ENCODE measurements at places on chromosomes 4 and X. TPM values are rescaled to one million over a fixed set of nuclear protein-coding genes. Genes with fewer than 3 reads are reported as not detected.

The MMAA gene
- total RNA-seq = 1.9 TPM

The GAGE12E gene
- not detected for total RNA-seq

The PGAM4 gene
- 0.44 TPM for total RNA-seq

The FAM156A gene
- total RNA-seq = 20.6 TPM

The ARHGEF38 gene
- total RNA-seq = not detected

The CT47C1 gene
- not detected for total RNA-seq

The DCAF8L2 gene
- total RNA-seq = not detected

The XG gene
- not detected for total RNA-seq

The ASB12 gene
- total RNA-seq = not detected

The IL13RA2 gene
- 0.60 TPM for total RNA-seq

The CC2D2A gene
- 12.4 TPM for total RNA-seq

The CD38 gene
- total RNA-seq = 14.4 TPM

The MAGEA8 gene
- not detected for total RNA-seq

The NPY5R gene
- not detected for total RNA-seq

The PAGE2B gene
- not detected for total RNA-seq

The DCHS2 gene
- not detected for total RNA-seq

The RBM47 gene
- 36.7 TPM for total RNA-seq

The NAT8L gene
- 12.5 TPM for total RNA-seq

The HPGDS gene
- total RNA-seq = not detected

The SLC49A3 gene
- 0.10 TPM for total RNA-seq

The HOPX gene
- total RNA-seq = not detected

The GRIA3 gene
- total RNA-seq = not detected

The CT45A10 gene
- total RNA-seq = 0.51 TPM
